Diencephalon (tissue), 1 donor: ENCODE measurements at places on chromosomes 12 and 14. TPM values are rescaled to one million over a fixed set of nuclear protein-coding genes. Genes with fewer than 3 reads are reported as not detected.

The SALL2 gene
- total RNA-seq: 30.4 TPM

The TMBIM6 gene
- 442 TPM for total RNA-seq

The TAS2R10 gene
- total RNA-seq: 3.7 TPM

The OASL gene
- total RNA-seq: 0.46 TPM

The TMTC1 gene
- 42.4 TPM for total RNA-seq

The FOXG1 gene
- total RNA-seq: 19.8 TPM

The LRRIQ1 gene
- total RNA-seq: 25.1 TPM

The OVCH1 gene
- total RNA-seq: 2.1 TPM

The CD69 gene
- 1.2 TPM for total RNA-seq

The OR9K2 gene
- not detected for total RNA-seq

The ENTPD5 gene
- total RNA-seq: 6.7 TPM

The NGB gene
- total RNA-seq: 17.8 TPM

The KERA gene
- 0.23 TPM for total RNA-seq

The LRRC10 gene
- not detected for total RNA-seq

The STAB2 gene
- total RNA-seq: under 0.01 TPM

The TMEM233 gene
- total RNA-seq: 0.46 TPM

The FGD6 gene
- total RNA-seq: 17.8 TPM

The PAPLN gene
- total RNA-seq: 1.4 TPM

The FGF23 gene
- not detected for total RNA-seq

The ALKBH2 gene
- 23.3 TPM for total RNA-seq

The FAM181A gene
- 6.7 TPM for total RNA-seq

The TAMALIN gene
- 3.2 TPM for total RNA-seq

The HOXC4 gene
- not detected for total RNA-seq

The SERPINA10 gene
- not detected for total RNA-seq

The PHLDA1 gene
- 29.1 TPM for total RNA-seq

The INTS13 gene
- total RNA-seq: 33.4 TPM

The CDCA3 gene
- total RNA-seq: 6.2 TPM

The COX8C gene
- total RNA-seq: not detected

The MLF2 gene
- total RNA-seq: 104 TPM

The ADAM21 gene
- total RNA-seq: 0.69 TPM

The SNX6 gene
- total RNA-seq: 94.1 TPM

The KRT86 gene
- total RNA-seq: 0.46 TPM

The KLHL33 gene
- 0.23 TPM for total RNA-seq

The CYP46A1 gene
- total RNA-seq: 19.6 TPM
